A549 treated with ZK216348 at 1 μM for 4 hours (cell line): ENCODE measurements at places on chromosomes 1 and 21. TPM values are rescaled to one million over a fixed set of nuclear protein-coding genes. Genes with fewer than 3 reads are reported as not detected.

Gene ARMH1
- total RNA-seq: 0.38 to 1.1 TPM (median 0.65 TPM) in 5 replicates

Gene LENEP
- not detected in 5 replicates for total RNA-seq

Gene DNAH14
- 10.9 to 22.4 TPM (median 16.4 TPM) in 5 replicates for total RNA-seq

Gene KIAA0319L
- 13.7 to 16.1 TPM (median 14.8 TPM) in 5 replicates for total RNA-seq

Gene ZBTB8B
- total RNA-seq: not detected in 5 replicates

Gene RGS13
- total RNA-seq: not detected in 5 replicates

Gene RAB25
- total RNA-seq: 0.29 to 0.62 TPM (median 0.38 TPM) in 3 of 5 replicates, not detected in the others

Gene C1orf141
- not detected in 5 replicates for total RNA-seq

Gene ERICH3
- not detected in 5 replicates for total RNA-seq

Gene SLC44A3
- total RNA-seq: 1.3 to 2.5 TPM (median 1.6 TPM) in 5 replicates

Gene SLC22A15
- 0.40 to 1.1 TPM (median 0.74 TPM) in 5 replicates for total RNA-seq

Gene CD101
- 0.24 to 0.58 TPM (median 0.47 TPM) in 5 replicates for total RNA-seq

Gene NTMT2
- total RNA-seq: not detected in 5 replicates

Gene LRRC71
- 0.12 to 0.24 TPM (median 0.15 TPM) in 5 replicates for total RNA-seq

Gene ZNF683
- not detected in 5 replicates for total RNA-seq

Gene KRTAP11-1
- not detected in 5 replicates for total RNA-seq

Gene OBSCN
- total RNA-seq: 2.3 to 7.6 TPM (median 5.9 TPM) in 5 replicates

Gene CCDC190
- total RNA-seq: not detected in 5 replicates

Gene FAM131C
- 10.8 to 20.2 TPM (median 18.3 TPM) in 5 replicates for total RNA-seq

Gene PNRC2
- 33.3 to 43.8 TPM (median 41.5 TPM) in 5 replicates for total RNA-seq
